Thyroid gland (tissue), 4 donors: ENCODE measurements at places on chromosomes 16 and 17. TPM values are rescaled to one million over a fixed set of nuclear protein-coding genes. Genes with fewer than 3 reads are reported as not detected.
A peak's percentile ranks its signal among the peaks of the same experiment; 100 is the strongest.

The SLC6A2 gene
- total RNA-seq: not detected

The ASB16 gene
- total RNA-seq: 1.4 TPM

The CAMKK1 gene
- total RNA-seq: 5.9 TPM

The MYOCD gene
- 1.1 TPM for total RNA-seq

The DHRS7C gene
- total RNA-seq: not detected

The LGALS9 gene
- 36.4 TPM for total RNA-seq

The C17orf78 gene
- not detected for total RNA-seq

GRCh38 chr16:85275533-85276249, 163.4 kb upstream of the CIBAR2 start:
- H3K4me1 ChIP-seq: peaks cover 12% of the 10 kb centered on the region
- no peak overlapping the region for H3K27ac ChIP-seq
- H3K27me3 ChIP-seq: no peaks in the 10 kb centered on the region
- H3K4me3 ChIP-seq: no peak overlapping the region
- peak; percentile 74 for DNase-seq

GRCh38 chr17:56290101-56290801, 137.0 kb downstream of the ANKFN1 start:
- no peak for DNase-seq
- no peaks in the 10 kb centered on the region for H3K36me3 ChIP-seq
- H3K27ac ChIP-seq: no peak overlapping the region
- H3K27me3 ChIP-seq: no peaks in the 10 kb centered on the region

DNA sequence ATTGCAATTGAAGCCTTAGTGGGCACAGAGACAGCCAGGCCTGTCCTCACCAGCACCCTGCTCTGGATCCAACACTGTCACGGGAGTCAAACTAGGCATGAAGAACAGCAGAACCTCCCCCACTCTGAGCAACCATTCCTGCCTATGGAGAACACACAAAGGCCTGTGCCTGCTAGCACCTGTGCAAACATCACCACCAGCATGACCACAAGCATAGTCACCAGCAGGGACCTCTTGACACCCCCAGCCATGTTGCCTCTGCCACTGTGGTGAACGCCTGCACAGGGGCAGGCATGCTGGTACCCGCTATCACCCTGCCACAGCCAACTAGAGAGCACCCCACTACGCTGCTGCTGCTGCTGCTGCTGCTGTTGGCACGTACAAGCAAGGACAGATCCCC, 51.7 kb downstream of the CMC2 start:
- H3K27ac ChIP-seq: no peak overlapping the region
- no peaks in the 10 kb centered on the region for H3K4me1 ChIP-seq
- DNase-seq: no peak
- no peaks in the 10 kb centered on the region for H3K36me3 ChIP-seq
- no peaks in the 10 kb centered on the region for H3K27me3 ChIP-seq

- H3K4me1 ChIP-seq: no peaks in the 10 kb centered on the region
- no peak for DNase-seq
- H3K27ac ChIP-seq: no peak overlapping the region
- no peaks in the 10 kb centered on the region for H3K36me3 ChIP-seq
- no peak overlapping the region for H3K4me3 ChIP-seq
Observed at GRCh38 chr16:11805556-11805955, 8.5 kb upstream of the ZC3H7A start.

- peaks cover 35% of the 10 kb centered on the region for H3K4me1 ChIP-seq
- no peak for DNase-seq
- no peak overlapping the region for H3K27ac ChIP-seq
- no peaks in the 10 kb centered on the region for H3K27me3 ChIP-seq
- peaks cover 16% of the 10 kb centered on the region for H3K36me3 ChIP-seq
Observed at GRCh38 chr16:11125936-11126335, 130.1 kb downstream of the SOCS1 start.

- H3K27me3 ChIP-seq: no peaks in the 10 kb centered on the region
- no peaks in the 10 kb centered on the region for H3K36me3 ChIP-seq
Observed at GRCh38 chr16:49472598-49472997, 99.0 kb downstream of the C16orf78 start.

DNA sequence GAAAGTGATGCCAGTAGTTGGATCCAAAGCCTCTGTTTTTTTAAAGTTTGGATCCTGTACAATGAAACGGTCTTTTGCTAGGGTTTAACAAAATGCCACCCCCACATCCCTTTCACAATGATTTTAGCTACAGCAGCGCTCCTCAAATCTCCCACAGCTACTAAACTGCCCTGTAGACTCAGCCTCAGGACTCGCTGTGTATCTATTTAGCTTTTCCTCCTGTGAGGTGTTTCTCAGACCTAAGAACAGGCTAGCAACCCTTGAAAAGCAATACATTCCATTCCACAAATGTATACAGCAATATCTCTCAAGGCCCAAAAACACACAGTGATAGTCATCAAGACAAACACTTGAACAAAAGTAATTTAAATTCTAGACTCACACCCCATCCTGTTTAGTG, 206.4 kb downstream of the ZFHX3 start:
- H3K27ac ChIP-seq: peak overlapping the region; percentile 46
- no peak overlapping the region for H3K4me3 ChIP-seq
- H3K36me3 ChIP-seq: no peaks in the 10 kb centered on the region
- DNase-seq: no peak
- peaks cover 32% of the 10 kb centered on the region for H3K4me1 ChIP-seq

- no peak overlapping the region for H3K27ac ChIP-seq
- no peaks in the 10 kb centered on the region for H3K36me3 ChIP-seq
- no peak for DNase-seq
- H3K27me3 ChIP-seq: no peaks in the 10 kb centered on the region
- no peaks in the 10 kb centered on the region for H3K4me1 ChIP-seq
Observed at GRCh38 chr16:82694239-82694874, 67.6 kb downstream of the CDH13 start.

DNA sequence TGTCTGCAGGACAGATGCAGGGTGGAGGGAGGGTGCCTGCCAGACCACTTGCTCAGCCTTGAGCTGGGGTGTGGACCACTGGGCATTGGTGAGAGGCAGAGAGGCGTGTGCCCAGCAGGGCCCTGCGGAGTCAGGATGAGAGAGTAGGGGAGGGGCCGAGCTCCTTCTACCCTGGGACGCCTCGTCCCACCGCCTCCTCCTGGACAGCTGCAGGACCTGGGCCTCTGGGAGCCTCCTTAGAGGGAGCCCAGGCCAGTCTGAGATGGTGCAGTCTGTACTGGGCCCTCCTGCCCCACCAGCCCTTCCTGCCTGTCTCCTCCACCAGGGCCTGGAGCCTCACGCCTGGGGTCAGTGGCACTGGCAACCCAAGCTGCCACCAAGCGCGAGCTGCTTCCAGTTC, 35.9 kb upstream of the ACSF3 start:
- H3K4me3 ChIP-seq: no peak overlapping the region
- H3K27ac ChIP-seq: no peak overlapping the region
- DNase-seq: no peak
- H3K4me1 ChIP-seq: no peaks in the 10 kb centered on the region
- no peaks in the 10 kb centered on the region for H3K36me3 ChIP-seq
- H3K27me3 ChIP-seq: no peaks in the 10 kb centered on the region

DNA sequence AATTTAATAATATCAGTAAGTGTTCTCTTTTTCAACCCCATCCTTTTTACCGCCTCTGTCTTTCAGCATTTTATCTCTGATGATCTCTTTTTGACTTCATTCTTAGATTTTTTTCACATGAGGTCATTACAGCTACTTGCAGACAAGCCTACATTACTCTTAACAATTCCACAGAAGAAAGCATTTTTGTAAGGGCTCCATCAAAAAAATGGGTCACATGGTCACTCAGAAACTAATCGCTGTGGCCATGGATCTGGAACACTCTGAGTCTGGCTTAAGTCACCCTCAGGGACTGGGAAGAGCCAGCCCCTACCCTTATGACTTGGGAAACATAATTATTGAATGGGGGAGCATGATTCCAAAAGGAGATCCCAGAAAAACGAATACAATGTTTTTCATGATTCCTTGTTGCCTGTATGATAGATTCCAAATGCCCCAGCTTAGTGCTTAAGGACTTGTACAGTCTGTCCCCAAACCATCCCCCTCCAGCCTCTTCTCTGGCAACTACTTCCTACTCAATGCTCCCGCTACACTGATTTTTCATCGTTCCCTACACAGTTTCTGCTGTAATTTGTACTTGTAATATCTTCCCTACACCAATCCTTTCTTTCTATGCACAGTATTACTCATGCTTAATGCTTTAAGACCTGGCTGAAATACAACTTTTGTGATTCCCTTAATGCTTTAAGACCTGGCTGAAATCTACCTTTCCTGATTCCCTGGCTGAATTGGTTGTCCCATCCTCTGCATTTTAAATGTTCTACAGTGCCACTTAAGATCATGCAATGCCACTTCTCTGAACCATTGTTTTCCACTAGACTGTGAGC, 457.8 kb downstream of the HS3ST4 start:
- H3K27ac ChIP-seq: no peak overlapping the region
- H3K4me1 ChIP-seq: no peaks in the 10 kb centered on the region
- H3K4me3 ChIP-seq: no peak overlapping the region
- no peak for DNase-seq
